ENCODE measurements at places on chromosomes 3 and 15. TPM values are rescaled to one million over a fixed set of nuclear protein-coding genes. Genes with fewer than 3 reads are reported as not detected.

- no peak for DNase-seq
These were observed 10.8 kb downstream of the GPR15 start for GRCh38 chr3:98542623-98543022.

DNA sequence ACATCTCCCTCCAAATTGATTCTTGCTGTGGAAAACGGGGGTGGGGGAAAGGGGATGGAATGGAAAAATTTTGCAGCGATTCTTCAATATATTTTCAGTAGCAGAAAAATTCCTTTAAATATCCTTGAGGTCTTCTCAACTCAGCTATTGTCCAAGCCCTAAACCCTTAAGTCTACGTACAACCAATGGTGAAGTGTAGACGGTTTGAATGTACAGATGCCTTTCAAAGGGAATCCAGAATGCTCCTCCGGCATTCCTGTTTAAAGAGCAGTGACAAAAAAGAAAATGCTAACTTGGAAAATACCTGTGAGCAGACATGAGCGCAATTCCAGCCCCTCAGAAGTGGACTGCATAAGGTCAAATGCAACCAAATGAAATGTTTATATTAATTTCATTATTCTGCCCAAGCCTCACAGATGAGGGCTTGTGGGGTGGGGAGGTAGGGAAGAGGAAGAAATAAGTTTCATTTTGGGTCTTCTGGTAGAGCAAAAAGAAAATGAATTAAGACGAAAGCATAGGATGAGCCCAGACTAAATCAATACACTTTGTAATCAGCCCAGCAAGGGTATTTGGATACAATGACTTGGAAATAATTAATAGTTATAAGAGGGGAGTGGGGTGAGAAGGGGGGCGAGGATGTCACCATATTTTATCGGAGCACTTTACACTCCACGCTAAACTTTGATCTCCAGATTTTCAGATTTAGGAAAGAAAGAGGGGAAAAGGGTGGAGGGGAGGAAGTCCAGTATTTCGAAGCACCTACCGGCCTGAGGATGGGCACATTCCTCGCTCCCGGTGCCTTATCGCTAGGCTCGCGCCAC is 2.7 kb downstream of the FOXP1 start:
- no peak for DNase-seq

The SKOR1 gene
- total RNA-seq, result 0.21 TPM

The AMIGO3 gene
- not detected for total RNA-seq
